Right renal cortex interstitium (tissue), 3 donors: ENCODE measurements at places on chromosomes 4 and X. TPM values are rescaled to one million over a fixed set of nuclear protein-coding genes. Genes with fewer than 3 reads are reported as not detected.

HTATSF1 gene
- 134 TPM for polyA plus RNA-seq

- DNase-seq: no peak
These were observed 5.7 kb downstream of the P2RY8 start for GRCh38 chrX:1531096-1531890.

UGT2A1 gene
- polyA plus RNA-seq: 68.7 TPM

UBE2K gene
- 94.7 TPM for polyA plus RNA-seq

GRCh38 chr4:5631352-5632065, 76.8 kb downstream of the EVC2 start:
- no peak for DNase-seq

DNA sequence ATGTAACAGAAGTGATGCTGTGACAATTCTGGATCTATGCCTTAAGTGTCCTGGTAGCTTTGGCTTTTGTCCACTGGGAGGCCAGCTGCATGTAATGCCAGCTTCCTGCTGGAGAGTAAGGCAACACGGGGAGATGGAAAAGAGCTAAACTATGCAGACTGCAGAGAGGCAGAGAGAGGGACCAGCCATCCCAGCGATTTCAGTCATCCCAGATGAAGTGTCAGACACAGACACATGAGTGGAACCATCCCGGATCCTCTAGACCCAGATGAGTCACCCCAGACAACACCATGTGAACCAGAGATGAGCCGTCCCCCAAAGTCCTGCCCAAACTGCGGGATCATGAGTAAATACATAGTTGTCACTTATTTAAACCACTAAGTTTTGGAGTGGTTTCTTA, 14.6 kb downstream of the SRPX start:
- no peak for DNase-seq

- no peak for DNase-seq
These were observed 89.7 kb upstream of the KDR start for GRCh38 chr4:55215087-55215486.

DNA sequence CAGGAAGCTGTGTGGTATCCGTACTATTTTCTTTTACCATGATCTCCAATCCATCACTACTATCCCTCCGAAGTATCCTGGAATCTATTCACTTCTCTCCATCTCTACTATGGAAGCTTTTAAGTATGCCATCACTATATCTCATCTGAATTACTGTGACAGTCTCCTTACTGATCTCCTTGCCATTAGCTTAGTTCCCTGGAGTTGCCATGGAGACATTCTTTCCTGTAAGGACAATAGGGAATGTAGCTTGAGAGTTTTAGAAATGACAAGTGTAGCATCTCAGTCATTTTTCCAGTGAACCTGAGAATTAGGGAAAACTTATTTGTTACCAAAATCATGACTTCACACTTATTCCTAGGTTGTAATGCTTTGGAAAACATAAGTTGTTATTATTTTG, 86.3 kb downstream of the HPGD start:
- no peak for DNase-seq

DNA sequence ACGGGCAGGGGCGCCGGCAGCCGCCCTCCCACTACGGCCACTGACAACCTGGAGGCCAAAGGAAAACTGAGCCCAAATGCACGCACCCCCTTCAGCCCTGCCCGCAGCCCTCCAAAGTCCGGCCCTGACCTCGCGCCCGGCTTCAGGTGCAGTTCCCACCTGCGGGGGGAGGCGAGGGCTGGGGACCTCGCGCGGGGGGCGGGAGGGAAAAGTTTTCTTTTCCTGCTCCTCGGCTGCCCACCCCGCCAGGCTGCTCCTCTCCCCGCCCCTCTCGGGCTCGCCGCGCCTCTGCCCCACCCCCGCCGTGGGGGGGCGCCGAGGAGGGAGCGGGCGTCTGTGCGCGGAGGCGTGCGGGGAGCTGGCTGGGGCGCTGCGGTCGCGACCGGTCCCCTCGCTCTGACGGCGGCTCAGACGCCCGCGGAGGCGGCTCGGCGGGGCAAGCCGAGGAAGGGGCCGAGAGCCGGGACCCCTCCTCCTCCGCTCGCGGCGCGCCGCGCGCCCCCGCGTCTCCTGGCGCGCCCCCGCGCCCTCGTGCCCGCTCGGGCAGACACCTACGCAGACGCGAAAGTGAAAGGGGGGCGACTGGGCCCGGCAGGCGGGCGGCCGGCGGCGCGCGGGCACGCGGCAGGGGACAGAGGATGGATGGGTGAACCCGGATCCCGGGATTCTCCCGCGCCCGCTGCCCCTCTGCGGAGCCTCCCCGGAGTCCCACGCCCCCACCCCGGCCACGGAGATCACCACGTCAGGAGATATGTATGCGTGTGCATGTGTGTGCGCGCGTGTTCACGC, 3.1 kb upstream of the NR3C2 start:
- DNase-seq: no peak

- DNase-seq: no peak
These were observed 409.8 kb upstream of the FRG1 start for GRCh38 chr4:189530848-189531247.

DNA sequence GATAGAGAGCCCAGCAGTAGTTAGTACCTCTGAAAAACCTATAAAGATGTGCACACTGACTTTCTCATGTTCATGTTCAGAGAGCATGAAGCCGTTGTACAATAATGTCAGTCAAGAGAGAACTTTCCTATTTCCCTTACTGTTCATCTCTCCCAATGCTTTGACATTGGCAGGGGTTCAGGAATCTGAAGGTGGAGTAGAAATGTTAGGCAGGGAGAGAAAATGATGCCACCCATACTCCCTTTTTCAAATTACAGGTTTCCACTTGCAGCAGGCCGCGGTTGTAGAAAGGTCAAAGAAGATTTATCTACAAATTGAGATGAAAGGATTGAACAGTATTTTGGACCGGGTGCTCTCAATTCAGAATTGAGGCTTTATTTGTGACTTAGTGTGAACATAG, 84.3 kb downstream of the DCAF8L2 start:
- no peak for DNase-seq

DNA sequence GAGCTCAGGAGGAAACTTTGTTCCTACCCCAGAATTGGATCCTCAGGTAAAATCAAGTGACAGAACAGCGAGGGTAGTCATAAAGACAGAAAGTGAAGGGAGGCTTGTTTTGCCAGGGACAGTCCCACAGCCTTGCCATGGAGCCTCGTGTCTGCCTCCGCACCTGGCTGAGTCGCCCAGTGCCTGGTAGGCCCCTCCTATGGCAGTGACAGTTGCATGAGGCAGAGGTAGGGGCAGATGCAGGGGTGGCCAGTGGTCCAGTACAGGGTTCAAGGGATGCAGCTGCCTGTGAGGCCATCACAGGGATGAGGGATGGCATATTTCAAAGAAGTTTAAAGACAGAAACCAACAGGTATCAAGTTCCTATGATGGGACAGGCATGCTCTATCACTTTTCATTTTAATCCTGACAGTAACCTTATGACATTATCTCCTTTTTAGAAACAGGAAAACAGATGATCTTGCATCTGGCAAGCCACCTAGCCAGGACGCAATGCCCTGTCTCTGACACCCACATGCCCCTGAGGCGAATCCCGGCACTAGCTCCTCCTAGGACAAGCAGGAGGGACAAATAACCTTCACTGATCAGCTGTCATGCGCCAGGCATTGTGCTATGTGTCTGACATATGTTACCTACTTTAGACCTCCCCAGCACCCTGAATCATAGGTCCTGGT, 127.4 kb upstream of the ENPP6 start:
- DNase-seq: no peak

FREM3 gene
- 0.19 TPM for polyA plus RNA-seq

GRCh38 chrX:14738643-14739042, 134.2 kb downstream of the FANCB start:
- no peak for DNase-seq

IBSP gene
- polyA plus RNA-seq: not detected

PRRG3 gene
- 7.0 TPM for polyA plus RNA-seq

GRCh38 chr4:168632301-168632725, 135.5 kb downstream of the PALLD start:
- DNase-seq: no peak

GRCh38 chr4:61741327-61742096, 541.4 kb downstream of the ADGRL3 start:
- DNase-seq: peak; percentile 25

GRCh38 chr4:47073647-47074046, 42.3 kb downstream of the GABRB1 start:
- no peak for DNase-seq

LPAR4 gene
- polyA plus RNA-seq: 17.3 TPM

GRCh38 chr4:177107288-177107921, 202.3 kb upstream of the NEIL3 start:
- no peak for DNase-seq

DNA sequence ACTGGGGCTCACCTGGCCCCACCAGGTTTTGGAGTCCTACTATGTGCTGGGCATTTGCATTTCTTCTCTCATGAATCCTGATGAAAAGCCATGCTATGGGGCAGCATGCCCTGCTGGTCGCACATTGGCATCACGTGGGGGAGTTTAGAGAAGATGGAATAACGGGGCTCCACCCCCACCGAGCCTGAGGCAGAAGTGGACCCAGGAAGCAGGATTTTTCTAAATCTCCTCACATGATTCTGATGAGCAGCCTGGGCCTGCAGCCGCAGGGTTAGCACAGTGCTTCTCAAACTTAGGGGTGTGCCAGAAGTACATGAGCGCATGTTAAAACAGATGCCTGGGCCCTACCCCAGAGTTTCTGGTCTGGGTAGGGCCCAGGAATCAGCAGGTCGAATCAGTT, 4.6 kb upstream of the SORCS2 start:
- no peak for DNase-seq

- no peak for DNase-seq
These were observed 6.0 kb downstream of the SAT1 start for GRCh38 chrX:23788946-23789345.

GRCh38 chr4:138835832-138836533, 179.6 kb upstream of the NOCT start:
- no peak for DNase-seq

DNA sequence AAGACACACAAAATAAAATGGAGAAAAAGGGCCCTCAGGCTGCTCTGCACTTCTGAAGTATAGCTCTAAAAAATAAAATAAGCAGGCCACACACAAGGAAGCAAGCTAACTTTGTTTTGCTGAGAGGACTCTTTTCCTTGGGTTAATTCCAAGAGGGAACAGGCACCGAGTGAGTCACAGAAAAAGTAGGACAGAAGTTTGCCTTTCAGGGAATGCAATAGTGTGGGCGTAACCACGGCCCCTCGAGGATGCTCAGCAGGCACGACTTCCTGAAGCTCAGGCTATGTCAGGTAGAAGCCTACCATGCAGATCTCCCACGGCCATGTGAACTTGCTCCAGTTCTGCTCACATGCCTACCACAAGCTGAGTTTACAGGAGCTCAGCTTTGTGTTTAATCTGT, 22.1 kb downstream of the PPP1R2C start:
- DNase-seq: no peak

ABLIM2 gene
- polyA plus RNA-seq: 6.9 TPM

GRCh38 chrX:134745636-134746409, 87.6 kb upstream of the PLAC1 start:
- no peak for DNase-seq

DNA sequence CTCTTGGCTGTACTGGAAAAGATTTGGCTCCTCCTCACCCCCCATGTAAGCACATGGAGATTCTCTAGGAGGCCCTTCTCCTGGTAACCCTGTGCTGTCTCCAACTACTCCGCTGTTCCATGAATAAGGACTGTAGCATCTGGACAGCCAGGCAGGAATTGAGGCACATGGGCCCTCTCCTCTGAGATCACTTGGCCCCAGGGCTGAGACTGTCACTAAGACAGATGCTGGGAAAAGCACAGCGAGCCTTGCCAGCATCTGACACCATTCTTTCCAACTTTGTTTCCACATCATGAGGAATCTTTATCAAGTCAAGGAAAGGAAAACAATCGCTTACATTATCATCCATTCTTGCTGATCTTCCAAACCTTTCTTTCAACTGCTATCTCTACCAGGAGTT, 222.6 kb upstream of the INTU start:
- no peak for DNase-seq

DNA sequence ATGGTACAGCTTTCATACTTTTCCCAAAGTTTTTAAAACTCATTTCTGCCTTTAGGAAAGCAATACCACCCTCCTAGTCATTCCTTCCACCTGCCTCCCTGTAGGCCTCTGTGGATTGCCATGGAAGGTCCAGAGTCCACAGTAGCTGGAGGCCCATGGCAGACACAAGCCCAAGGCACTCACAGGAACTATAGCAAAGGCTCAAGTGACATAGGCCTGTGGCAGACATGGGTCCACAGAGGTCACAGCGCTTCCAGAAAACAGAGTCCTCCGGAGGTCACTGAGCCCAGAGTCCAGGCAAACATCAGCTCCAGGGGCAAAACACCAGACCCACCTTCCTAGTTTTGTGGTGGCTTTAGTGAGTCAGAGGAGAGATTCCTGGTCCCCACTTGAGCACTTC, 147.6 kb upstream of the ATP6AP2 start:
- DNase-seq: no peak

PGRMC2 gene
- 129 TPM for polyA plus RNA-seq

DNA sequence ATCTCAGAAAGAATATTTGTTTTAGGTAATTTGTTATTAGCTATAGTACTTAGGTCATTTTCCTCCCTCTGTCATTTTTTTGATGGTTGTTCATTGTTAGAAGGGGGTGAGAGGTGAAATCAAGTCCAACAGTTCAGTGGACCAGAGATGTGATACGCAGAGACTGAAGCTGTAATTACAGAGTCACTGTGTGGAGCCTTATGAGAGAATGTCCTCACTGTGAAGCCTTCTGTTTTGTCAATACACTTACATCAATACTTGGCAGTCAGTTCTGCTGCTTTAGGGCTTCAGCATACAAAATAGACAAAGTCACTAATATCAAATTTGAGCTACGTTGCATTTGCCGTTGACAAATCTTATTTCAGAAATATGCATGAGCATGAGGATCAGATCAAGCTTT, 692.5 kb downstream of the C4orf33 start:
- no peak for DNase-seq

DNA sequence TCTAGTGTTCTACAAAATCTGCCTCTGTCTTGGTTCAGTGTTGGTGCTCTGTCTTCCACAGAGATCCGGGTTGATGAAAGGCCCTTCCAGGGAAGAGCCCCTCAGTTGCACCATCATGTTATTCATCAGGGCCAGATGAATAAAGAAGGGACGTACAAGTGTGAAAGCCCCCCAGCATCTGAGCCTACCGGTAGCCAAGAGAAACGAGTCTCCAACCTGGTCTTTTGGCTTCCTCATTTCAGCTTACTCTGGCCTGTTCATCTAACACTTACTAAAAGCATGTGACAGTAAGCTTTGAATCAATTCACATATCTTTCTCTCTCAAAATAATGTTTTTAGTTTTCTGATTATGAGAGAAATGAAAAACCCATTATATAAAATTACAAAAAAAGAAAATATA, 19.2 kb downstream of the MEPE start:
- DNase-seq: no peak

GRCh38 chr4:124499261-124499660, 213.3 kb downstream of the ANKRD50 start:
- DNase-seq: no peak

- no peak for DNase-seq
These were observed 27.7 kb upstream of the SFRP2 start for GRCh38 chr4:153816542-153816941.

- DNase-seq: no peak
These were observed 192.8 kb downstream of the TBX22 start for GRCh38 chrX:80207327-80207726.
